ENCODE measurements at places on chromosomes 13 and 19. TPM values are rescaled to one million over a fixed set of nuclear protein-coding genes. Genes with fewer than 3 reads are reported as not detected.
A peak's percentile ranks its signal among the peaks of the same experiment; 100 is the strongest.

TSPAN16 gene
- total RNA-seq = not detected

DNA sequence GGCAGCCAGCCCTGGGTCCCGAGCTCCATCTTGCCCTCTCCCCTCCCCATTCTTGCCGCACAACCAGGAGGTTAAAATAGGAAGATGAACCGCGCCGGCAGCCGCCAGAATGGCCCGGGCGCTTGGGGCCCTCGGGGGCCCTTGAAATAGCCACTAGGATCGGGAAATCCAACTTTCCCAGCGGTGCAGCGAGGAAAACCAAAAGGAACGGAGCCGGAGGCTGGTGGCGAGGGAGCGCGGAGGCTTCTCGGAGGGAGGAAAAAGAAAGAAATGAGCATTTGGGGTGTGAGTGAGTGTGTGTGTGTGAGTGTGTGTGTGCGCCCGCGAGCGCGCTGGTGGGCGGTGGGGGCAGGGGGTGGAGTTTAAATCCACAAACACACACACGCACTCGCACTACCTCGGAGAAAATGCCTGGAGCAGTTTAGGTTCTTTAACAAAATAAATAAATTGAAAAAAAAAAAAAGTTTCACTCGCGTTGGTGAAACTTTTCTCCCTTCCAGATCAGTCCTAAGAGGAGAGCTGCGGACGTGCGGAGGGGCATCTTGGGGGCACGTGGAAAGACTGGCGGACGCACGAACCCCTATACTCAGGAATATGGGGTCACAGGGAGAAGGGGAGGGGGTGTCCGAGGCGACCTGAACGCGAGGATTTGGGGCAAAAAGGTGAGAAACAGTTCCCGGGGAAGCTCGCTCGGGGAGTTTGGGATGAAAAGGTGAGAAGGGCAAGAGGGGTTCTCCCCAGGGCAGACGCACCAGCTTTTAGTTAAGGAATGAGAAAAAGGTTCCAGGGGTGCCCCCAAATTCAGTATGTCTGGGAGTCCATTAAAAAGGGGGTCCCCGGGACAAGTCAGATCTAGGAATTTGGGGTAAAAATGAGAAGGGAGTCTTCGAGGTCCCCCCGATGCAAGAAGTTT, 1.3 kb downstream of the RFX2 start:
- peak overlapping the region; percentile 69 for H3K4me3 ChIP-seq
- no peaks in the 10 kb centered on the region for H3K36me3 ChIP-seq
- H3K27ac ChIP-seq = peak overlapping the region; percentile 55
- H3K4me1 ChIP-seq = no peaks in the 10 kb centered on the region
- H3K27me3 ChIP-seq = peaks cover 25% of the 10 kb centered on the region
- DNase-seq = peak; percentile 70

DNA sequence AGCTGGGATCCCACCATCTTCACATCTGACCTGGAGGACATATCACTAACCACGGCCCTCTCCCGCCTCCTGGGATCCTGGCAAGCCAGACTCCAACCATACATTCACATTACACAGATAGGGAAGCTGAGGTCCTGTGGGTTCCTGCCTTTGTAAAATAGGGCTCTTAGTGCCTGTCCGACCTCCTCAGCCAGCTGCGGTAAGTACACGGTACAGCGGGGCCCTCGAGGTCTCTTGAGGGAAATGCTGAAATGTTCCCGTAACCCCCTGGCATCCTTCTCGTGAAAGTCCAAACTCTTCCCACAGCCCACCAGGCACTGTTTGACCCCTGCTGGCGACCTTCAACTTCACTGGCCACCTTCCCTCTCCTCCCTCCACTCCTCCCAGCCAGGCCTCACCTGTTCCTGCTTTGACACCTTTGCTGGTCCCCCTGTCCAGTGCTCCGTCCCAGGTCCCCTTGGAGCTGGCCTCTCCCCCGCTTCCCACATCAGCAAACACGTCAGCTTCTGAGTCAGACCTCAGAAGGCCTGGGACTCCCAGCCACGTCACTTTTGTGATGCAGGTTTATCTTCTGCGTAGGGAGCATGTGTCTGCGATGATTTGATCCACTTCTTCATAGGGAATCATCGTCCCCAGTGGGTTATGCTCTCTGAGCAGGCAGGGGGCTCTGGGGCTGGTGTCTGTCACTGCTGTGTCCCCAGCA, 8.8 kb upstream of the GNG7 start:
- no peak overlapping the region for H3K4me3 ChIP-seq
- H3K27me3 ChIP-seq = no peaks in the 10 kb centered on the region
- DNase-seq = no peak
- H3K36me3 ChIP-seq = no peaks in the 10 kb centered on the region
- H3K4me1 ChIP-seq = no peaks in the 10 kb centered on the region
- no peak overlapping the region for H3K27ac ChIP-seq

DNA sequence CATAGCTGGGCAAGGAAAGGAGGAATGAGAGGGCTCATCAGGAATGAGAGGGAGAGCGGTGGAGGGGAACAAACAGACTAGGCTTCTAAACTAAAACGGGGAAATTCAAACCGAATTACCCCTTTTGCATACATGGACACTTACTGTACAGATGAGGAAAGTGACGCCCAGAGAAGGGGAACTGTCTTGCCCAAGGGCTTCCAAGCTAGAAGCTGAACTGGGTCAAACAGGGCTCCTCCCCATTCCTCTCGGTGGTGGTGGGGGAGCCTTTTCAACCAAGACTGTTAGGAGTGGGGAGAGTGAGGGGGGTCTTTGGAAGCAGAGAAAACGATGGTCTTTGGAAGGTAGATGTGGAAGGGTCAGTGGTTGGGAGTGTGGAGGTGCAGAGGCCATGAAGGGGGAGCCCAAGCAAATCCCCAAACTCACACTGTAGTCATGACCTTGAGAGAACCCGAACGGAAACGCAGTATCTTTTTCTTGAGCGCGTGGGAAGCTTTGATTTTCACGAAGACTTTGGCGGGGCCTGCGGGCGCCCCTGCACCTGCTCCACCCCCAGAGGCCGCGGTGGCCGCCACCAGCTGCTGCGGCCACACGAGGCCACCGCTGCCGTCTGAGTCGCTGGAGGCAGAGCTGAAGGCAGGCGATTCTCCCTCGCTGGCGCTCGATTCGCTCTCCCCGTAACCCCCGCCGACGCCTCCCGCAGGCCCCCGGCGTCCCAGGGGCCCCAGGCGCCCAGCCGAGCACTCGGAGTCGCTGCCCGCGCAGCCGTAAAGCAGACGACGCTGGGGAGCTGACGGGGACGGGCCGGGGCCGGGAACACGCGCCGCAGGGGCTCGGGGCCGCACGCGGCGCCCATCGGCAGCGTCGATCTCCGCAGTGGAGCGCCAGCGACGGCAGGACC, 12.3 kb upstream of the GNG8 start:
- H3K4me1 ChIP-seq = no peaks in the 10 kb centered on the region
- DNase-seq = no peak
- no peaks in the 10 kb centered on the region for H3K36me3 ChIP-seq
- H3K4me3 ChIP-seq = no peak overlapping the region
- peaks cover 63% of the 10 kb centered on the region for H3K27me3 ChIP-seq
- no peak overlapping the region for H3K27ac ChIP-seq

ATP4B gene
- not detected for total RNA-seq

GRCh38 chr19:47541518-47541917, 26.7 kb upstream of the NAPA start:
- no peaks in the 10 kb centered on the region for H3K27me3 ChIP-seq
- H3K4me3 ChIP-seq = no peak overlapping the region
- H3K4me1 ChIP-seq = no peaks in the 10 kb centered on the region
- no peak overlapping the region for H3K27ac ChIP-seq
- no peaks in the 10 kb centered on the region for H3K36me3 ChIP-seq

DNA sequence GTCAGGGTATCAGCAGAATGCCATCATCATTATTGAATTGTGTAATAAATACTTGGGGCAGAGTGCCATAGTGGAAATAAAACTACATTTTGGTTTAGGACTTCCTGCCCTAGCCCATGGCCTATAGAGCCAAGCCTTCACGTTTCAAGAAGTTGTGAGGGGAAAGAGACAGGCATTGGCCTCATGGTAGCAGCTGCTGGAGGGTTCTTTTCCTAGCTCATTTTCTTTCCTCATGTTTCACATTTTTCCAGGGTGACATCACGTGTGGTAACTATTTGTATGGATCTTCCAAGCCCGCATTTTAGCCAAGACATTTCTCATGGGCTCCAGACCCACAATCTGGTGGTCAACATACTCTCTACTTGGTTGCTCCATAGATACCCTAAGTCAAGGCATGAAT, 80.4 kb downstream of the LRCH1 start:
- DNase-seq = no peak
- no peaks in the 10 kb centered on the region for H3K36me3 ChIP-seq
- no peak overlapping the region for H3K4me3 ChIP-seq
- H3K27ac ChIP-seq = no peak overlapping the region
- peaks cover 7% of the 10 kb centered on the region for H3K4me1 ChIP-seq
